ENCODE measurements at places on chromosomes 2 and 18.

GRCh38 chr18:36419900-36420531 is 122.5 kb downstream of the FHOD3 start:
- DNase-seq, result no peak

DNA sequence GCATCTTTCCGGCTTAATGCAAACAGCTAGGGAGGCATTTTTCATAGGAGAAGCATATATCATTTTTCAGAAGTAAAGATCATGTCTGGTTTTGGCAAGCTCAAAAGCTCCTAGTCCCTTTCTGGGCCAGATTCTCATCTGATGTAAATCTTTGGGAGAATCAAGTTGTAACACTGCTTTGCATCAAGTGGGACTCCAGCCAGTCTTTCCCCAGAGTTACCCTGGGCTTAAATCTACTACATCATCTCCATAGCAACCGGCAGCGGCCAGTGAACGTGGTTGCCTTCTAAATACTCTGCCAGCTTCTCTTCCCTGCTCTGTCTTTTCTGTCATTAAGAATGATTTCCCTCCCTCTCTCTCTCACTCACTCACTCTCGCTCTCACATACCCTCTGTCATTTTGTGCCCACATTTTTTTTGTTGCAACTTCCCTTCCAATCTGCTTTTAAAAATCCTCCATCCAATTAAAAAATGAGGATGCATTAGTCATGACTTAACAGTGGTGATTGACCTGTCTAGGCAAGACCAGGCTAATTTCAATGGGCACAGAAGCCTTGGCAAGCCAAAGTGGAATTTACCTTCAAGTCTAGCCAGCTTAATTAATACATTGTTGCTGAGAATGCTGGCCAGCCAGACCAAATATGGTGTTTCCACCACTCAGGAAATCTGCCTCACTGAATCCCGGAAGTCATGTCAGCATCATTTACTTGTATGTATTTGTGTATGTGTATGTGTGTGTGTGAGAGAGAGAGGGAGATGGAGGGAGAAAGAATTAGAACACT is 93.0 kb downstream of the NRP2 start:
- peak; percentile 32 for DNase-seq

DNA sequence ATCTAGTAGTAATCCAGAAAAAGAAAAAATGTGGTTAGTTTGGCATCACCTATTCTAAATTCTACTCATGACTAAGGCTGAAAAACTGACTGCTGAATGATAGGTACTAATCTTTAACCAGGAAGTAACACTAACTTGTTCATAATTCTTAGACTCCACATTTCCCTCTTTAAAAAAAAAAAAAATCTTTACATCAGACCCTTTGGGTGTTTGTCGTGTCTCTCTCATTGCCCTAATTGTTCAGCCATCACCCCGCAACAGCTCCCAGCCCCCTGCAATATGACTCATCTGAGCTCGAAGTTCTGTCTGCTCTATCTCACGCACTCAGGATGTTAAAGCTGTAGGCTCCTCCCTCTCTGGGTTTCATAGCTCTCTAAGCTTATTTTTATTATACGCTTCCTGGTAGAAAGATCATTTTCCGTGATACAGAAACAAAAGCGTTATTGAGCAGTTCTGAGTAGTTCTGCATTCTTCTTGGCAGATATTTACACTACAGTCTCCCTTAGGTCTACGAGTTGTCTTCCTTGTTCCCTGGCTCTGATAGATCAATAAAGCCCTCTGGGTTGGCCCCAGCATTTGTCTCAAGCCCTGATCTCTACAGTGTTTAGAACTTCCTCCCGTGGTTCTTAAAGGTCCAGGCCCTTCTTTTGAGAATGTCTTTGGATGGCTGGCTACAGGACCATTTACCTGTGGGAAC is 95.6 kb downstream of the TNFRSF11A start:
- DNase-seq, result peak; percentile 31

DNA sequence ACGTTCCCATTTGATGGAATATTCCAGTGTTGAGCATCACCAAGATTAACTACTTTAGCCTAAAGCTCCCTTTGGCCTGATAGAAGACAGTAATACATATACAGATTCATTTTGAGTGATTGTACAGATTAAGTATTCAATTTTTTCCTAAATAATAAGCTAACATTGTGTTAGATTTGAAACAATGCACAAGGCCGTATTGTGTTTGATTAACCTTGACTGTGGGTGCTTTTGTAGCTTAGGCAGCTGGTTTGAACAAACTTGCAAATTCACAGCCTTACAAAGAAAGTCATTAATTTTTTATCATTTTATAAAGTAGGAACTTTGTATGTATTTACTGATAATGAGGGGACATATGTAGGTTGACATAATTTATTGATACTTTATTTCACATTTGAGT is 29.6 kb downstream of the NABP1 start:
- DNase-seq, result no peak

- no peak for DNase-seq
Measured at GRCh38 chr18:11150271-11150615, 874 bp upstream of the PIEZO2 start.

DNA sequence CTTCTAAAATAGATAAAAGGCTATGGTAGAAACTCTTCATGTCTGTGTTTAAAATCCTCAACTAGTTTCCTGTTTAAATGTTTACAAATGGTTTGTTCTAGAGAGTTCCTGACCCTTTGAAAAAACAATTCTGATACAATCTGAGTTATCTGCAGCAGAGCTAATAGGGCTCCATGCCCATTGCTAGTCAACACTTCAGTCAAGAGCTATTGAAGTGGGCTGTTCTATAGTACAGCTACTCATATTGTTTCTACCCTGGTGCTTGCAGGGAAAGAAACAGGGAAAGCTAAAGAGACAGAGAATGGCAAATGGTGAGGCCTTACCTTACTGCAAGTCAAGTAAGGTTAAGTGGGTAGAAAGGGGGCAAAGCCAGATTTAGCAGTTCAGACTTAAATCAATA is 112.3 kb upstream of the CAVIN2 start:
- DNase-seq, result no peak

DNA sequence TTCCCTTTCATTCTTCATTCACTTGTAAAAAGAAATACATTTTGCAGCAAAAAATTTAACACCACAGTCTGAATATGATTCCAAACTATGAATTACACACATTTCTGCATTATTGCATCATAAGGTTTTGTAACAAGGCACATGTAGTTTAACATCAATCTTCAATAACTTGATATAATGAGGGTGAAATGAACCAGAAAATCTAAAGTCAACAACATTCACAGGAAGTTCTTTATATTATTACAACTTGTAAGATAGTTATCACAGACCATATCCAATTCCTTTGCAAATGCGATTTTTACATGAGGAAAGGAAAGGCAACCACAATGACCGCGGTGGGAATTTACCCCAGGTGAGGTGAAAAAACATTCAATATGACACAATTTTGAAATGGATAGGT is 213.3 kb downstream of the NAPG start:
- DNase-seq, result peak; percentile 45

GRCh38 chr2:96136129-96136720 is 2.1 kb downstream of the ASTL start:
- DNase-seq, result no peak

- no peak for DNase-seq
Measured at GRCh38 chr2:164913640-164914350, 41.5 kb downstream of the SLC38A11 start.

GRCh38 chr18:36141576-36141975 is 11.9 kb downstream of the ELP2 start:
- no peak for DNase-seq

GRCh38 chr18:54613174-54613573 is 22.1 kb downstream of the DYNAP start:
- no peak for DNase-seq

DNA sequence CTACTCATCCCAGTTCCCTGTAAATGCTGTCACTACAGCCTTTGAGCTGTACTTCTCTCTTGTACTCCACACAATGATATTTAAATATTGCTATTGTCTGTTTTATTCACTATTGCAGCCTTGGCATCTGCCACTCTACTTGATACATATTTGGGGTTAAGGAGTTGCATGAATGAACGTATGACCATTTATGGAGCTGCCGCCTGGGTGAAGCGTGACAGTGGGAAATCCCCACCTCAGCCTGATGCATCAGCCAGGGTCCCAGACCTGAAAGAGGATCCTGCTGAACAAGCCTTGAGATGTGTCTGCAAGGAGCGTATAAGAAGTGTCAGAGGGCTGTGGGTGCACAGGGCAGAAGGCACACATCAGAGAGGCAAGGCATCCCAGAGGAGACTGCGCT is 39.1 kb downstream of the MRPL35 start:
- DNase-seq, result no peak

GRCh38 chr2:45804987-45805755 is 153.7 kb downstream of the PRKCE start:
- DNase-seq, result no peak

GRCh38 chr18:33210575-33211189 is 229.8 kb downstream of the CCDC178 start:
- DNase-seq, result no peak

GRCh38 chr2:168149986-168150385 is 97.4 kb downstream of the STK39 start:
- no peak for DNase-seq
